H4 (cell line): ENCODE measurements at places on chromosomes 5 and 9. TPM values are rescaled to one million over a fixed set of nuclear protein-coding genes. Genes with fewer than 3 reads are reported as not detected.

- no peak for DNase-seq
These were observed 4.1 kb upstream of the CAVIN4 start for GRCh38 chr9:100573655-100574260.

DNA sequence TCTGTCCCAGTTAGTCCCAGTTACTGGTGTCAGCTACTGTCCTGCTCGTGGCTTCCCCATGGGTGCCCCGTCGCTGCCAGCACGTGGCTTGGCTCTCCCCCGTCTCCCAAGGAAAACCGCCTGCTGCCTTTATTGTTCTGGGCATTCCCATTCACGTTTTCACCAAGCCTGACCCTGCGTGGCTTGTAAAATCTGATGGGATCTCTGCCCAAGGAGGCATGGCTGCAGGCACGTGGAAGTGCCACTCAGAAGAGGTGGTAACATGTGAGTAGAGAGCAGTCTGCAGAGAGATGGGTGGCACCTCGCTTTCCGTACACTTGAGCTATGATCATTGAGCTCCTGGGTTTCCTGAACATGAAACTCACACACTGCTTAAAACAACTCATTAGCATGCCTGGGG, 429.2 kb upstream of the KLF4 start:
- no peak for DNase-seq

DNA sequence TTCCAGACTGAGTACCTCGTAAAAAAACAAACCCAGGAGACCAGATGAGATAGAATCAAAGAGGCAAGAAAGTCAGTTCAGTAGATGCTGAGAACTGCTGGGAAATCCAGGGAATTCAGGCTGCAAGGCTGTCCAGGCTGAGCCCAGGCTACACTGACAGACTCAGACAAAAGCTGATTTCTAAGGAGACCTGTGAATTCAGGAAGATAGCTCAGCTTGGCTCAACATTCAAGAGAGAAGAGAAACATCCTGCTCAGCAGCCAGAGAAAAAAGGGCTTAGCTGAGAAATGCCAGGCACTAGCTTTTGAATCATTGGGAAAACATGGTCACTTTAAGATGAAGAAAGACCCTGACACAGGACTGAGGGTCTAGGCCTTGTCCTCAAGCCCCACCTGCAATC, 118.2 kb upstream of the SLC44A1 start:
- no peak for DNase-seq

ASPN gene
- not detected in 2 replicates for total RNA-seq

- no peak for DNase-seq
These were observed 538 bp downstream of the PRRT1B start for GRCh38 chr9:131545786-131546335.
